ENCODE measurements at places on chromosomes 11 and 22. TPM values are rescaled to one million over a fixed set of nuclear protein-coding genes. Genes with fewer than 3 reads are reported as not detected.

- H3K27ac ChIP-seq, result no peak overlapping the region
- peaks cover 5% of the 10 kb centered on the region for H3K27me3 ChIP-seq
- no peaks in the 10 kb centered on the region for H3K36me3 ChIP-seq
- no peak overlapping the region for H3K4me3 ChIP-seq
Observed at GRCh38 chr11:121105063-121105480, 4.0 kb downstream of the TECTA start.

DNA sequence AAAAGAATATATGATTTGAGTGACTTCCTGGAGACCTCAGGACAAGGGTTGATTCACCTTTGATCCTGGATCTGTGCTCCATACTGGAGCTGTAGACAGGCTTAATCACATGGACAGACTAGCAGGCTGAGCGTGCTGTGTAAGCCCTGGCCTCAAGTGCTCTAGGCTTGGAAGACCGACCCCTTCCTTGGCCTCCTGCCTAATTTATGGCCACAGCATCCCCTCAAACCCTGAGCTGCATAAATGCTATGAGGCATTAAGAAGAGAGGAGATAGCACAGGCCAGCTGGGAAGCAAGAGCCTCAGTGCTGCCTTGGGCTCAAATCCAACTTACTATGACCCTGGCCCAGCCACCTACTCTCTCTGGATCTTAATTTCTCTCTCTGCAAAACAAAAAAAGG is 385.1 kb downstream of the BUD13 start:
- no peaks in the 10 kb centered on the region for H3K27me3 ChIP-seq
- no peaks in the 10 kb centered on the region for H3K4me1 ChIP-seq
- no peak for DNase-seq
- no peak overlapping the region for H3K27ac ChIP-seq

GRCh38 chr22:45341498-45341897 is 31.8 kb downstream of the FAM118A start:
- peak overlapping the region; percentile 76 for H3K27ac ChIP-seq
- H3K27me3 ChIP-seq, result no peaks in the 10 kb centered on the region
- H3K4me1 ChIP-seq, result peaks cover 26% of the 10 kb centered on the region
- peak; percentile 76 for DNase-seq

DNA sequence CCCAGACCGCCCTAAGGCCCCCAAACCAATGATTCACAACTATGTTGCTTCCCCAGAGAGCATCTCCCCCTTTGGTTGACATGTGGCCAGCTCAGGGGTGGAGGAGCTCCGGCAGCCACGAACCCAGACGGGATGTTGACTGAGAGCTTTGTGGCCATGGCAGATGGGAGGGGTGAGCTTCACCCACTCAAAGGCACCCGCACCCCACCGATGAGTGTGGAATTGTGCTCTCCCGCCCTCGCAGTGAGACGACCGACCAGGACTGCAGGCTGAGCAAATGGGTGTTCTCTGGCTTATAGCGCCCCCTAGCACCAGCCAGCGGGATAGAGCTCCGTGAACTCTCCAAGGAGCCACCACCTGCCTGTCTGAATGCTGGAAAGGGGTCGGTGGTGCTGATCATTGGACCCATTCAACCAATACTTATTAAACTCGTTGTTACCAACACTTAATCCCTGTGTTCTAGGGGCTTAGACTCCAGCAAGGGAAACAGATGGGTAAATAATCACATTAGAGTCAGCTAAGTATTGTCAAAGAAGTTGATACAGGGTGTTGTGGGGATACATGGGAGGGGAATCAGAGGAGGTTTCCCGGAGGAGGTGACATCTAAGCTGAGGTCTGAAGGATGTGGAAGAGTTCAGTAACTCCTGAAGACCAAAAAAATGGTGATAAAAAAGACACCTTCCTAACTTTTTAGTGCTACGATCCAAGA is 4.5 kb upstream of the TIMP3 start:
- DNase-seq, result peak; percentile 70
- no peaks in the 10 kb centered on the region for H3K36me3 ChIP-seq
- H3K4me1 ChIP-seq, result peaks cover 4% of the 10 kb centered on the region
- no peak overlapping the region for H3K27ac ChIP-seq

Gene CHRM4
- total RNA-seq, result 0.37 TPM
